NCI-H1105 treated with DMSO at 0.1 percent for 48 hours (cell line): ENCODE measurements at places on chromosomes 5 and 9.

GRCh38 chr9:124752967-124753366, 18.1 kb downstream of the NR6A1 start:
- no peak for DNase-seq

DNA sequence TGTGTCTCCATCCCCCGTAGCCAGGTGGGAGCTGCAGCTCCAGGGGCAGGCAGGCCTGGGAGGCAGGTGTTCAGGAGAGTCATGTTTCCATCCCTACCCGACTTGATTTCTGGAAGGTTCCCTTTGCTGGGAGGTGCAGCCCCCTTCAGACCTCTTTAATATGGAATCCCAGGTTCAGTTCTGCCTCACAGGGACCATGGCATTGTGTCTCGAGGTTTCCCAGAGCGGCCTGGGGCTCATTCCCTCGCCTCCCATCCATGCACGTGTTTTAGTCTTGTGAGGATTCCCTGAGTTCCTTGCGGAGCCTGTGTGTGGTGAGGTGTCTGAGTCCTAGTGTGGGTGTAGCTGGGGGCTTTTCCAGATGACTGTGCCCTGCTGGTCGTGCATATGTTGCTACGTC, 16.5 kb upstream of the AHRR start:
- DNase-seq, result no peak

GRCh38 chr5:73446631-73447529, 1.7 kb downstream of the FOXD1 start:
- DNase-seq, result peak; percentile 14

DNA sequence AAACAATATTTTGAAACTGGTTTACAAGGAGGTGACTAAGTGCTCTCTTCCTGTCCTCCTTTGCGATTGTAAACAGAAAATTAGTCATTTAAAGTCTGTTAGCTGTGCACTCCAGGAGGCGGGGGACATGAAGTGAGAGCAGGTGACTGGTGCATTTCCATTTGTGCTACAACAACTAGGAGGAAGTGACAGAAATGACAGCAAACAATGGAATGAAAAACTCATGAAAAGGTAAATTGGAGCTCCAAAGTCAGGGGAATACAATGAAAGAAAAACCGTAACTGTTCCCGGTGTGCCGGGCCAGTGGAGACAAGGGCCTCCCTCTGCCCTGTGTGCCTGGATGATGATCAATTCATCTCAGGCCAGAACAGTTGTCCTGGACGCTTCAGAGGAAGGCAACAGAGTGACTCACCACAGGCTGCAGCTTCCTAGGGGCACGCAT, 439.9 kb downstream of the GADD45G start:
- peak; percentile 86 for DNase-seq

GRCh38 chr5:122333564-122333963, 21.5 kb downstream of the SNCAIP start:
- DNase-seq, result no peak

- no peak for DNase-seq
Observed at GRCh38 chr5:22669345-22669744, 183.8 kb downstream of the CDH12 start.

DNA sequence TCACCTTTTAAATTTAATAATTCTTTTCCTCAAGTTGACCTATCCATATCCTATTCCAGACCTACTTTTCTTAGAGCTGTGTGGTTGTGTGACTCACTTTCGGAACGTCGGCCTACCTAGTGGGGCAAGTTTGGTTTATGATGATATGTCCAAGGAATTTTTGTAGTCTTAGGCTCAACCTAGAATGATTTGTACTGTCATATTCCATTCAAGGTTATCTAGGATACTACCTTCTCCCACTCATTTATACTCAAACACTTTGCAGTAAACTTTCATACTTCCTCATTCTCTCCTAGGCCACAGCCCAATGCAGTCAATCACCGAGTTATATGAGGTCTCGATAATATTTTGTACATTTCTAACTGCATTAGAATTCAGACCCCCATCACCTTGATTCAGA, 61.9 kb downstream of the PIK3R1 start:
- DNase-seq, result no peak

DNA sequence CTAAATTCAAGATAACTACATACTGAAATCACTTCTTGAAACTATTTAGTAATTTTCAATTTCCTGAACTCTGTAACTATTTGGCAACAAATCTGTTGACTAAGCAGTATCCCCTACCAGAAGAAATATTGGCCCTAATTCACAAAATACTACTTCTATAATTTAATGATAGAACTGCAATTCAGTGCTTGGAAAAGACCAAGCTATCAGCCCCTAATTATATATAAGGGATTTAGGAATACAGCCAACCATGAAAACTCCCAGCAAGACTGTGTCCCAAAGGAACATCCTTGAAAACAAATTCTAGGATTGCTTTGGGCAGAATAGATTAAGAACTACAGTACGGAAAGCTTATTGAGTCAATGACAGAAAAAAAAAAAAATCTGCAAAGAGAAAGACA, 169.2 kb downstream of the RAB3C start:
- no peak for DNase-seq

GRCh38 chr9:88018101-88018500, 43.8 kb upstream of the CDK20 start:
- no peak for DNase-seq

- DNase-seq, result no peak
Observed at GRCh38 chr9:82021198-82021597, 32.6 kb downstream of the SPATA31D1 start.

GRCh38 chr5:79802406-79802805, 112.8 kb downstream of the CMYA5 start:
- DNase-seq, result no peak

DNA sequence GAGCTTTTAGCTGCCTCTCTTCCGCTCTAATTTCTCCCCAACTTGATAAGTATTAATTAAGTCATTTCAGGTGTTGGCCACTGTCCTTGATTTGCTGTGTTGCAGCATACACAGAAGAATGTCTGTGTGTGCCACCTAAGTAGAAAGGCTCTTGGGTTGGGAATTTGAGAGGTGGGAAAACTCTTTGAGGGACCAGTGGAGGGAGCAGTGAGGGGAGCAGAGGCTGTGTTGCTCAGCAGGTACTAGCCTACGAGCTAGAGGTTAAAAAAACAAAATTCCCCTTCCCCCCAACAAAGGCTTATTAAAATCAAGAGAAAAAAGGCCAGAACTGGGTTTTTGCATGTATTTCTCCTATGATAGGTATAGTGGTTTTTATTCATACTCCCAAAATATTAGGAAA, 20.9 kb downstream of the RPS23 start:
- DNase-seq, result no peak

- no peak for DNase-seq
Observed at GRCh38 chr9:32954642-32955041, 46.8 kb downstream of the APTX start.

GRCh38 chr5:61363401-61364114, 31.5 kb downstream of the ZSWIM6 start:
- no peak for DNase-seq

GRCh38 chr9:86638109-86638508, 283.9 kb upstream of the TUT7 start:
- no peak for DNase-seq

- no peak for DNase-seq
Observed at GRCh38 chr5:147045290-147045689, 166.7 kb upstream of the PPP2R2B start.

DNA sequence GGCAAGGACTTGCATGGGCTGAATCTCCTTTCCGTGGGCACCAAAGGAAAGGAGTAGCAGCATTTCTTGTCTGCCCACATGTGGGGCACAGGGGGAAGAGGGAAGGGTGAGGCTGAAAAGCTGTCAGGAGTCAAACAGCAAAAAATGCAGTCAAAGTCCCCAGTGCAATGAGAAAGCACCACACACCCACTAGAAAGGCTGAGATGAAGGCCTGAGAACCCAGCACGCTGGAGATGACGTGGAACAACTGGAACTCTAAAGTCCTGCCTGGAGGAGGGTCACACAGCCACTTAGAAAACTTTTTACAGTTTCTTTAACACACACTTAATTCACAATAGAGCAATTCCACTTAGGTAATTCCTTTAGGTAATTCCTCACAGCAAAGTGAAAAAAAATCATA, 94.6 kb upstream of the IGFBPL1 start:
- no peak for DNase-seq

GRCh38 chr5:66324357-66324756, 180.3 kb downstream of the SREK1 start:
- peak; percentile 74 for DNase-seq

- peak; percentile 8 for DNase-seq
Observed at GRCh38 chr9:125679597-125680189, 27.3 kb downstream of the MAPKAP1 start.

GRCh38 chr5:119412279-119413227, 39.7 kb upstream of the HSD17B4 start:
- no peak for DNase-seq

DNA sequence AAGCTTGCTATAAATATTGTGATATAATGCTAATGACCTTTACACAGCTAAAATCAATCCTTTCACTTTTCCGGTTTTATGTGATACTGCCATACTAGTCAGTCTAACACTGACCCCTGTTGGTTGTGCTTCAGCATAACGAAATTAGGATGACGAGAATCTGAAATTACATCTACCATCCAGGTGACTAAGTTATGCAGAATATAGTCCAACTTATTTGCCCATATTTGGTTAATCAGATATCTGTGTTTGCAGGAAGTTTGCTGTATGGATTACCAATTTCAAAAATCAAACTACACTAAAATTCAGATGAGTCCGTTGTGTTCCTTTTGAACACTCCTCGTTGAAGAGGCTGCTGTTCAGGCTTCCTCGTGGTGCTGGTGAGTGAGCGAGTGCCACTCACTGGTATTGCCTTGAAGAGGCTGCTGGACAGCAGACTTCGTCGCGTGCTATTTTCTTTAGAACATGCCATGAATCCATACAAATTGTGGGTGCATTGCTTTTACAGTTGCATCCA, 32.5 kb downstream of the TENT4A start:
- peak; percentile 58 for DNase-seq

- DNase-seq, result no peak
Observed at GRCh38 chr5:50711280-50711679, 44.8 kb downstream of the PARP8 start.

- no peak for DNase-seq
Observed at GRCh38 chr9:109969573-109970237, 189.7 kb downstream of the PALM2AKAP2 start.

DNA sequence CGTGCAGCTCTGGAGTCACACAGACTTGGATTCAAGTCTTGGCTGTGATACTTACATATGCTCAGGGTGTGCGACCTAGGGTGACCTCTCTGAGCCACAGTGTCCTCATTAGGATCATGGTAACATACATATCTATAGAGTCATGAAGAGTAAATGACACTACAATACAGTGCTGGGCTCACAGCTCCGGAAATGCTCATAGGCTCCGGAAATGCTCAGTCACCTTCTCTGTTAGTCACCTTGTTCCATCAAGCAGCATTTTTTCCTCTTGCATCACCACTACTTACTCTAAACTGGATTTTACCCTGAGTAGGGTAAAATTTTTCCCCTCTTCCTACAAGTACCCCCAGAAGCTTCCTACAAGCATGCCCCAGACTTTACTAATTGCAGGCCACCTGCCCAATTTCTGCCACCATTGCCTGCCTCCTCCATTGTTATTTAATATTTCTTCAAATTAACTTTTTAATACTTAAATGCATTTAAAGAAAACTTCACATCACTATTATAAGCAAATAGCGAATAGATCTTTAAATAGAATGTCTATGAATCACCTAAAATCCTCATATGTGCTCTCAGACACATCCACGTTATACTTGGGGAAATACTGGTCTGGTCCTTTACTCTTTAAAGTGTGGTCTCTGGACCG, 147.6 kb upstream of the SPRY4 start:
- DNase-seq, result no peak

DNA sequence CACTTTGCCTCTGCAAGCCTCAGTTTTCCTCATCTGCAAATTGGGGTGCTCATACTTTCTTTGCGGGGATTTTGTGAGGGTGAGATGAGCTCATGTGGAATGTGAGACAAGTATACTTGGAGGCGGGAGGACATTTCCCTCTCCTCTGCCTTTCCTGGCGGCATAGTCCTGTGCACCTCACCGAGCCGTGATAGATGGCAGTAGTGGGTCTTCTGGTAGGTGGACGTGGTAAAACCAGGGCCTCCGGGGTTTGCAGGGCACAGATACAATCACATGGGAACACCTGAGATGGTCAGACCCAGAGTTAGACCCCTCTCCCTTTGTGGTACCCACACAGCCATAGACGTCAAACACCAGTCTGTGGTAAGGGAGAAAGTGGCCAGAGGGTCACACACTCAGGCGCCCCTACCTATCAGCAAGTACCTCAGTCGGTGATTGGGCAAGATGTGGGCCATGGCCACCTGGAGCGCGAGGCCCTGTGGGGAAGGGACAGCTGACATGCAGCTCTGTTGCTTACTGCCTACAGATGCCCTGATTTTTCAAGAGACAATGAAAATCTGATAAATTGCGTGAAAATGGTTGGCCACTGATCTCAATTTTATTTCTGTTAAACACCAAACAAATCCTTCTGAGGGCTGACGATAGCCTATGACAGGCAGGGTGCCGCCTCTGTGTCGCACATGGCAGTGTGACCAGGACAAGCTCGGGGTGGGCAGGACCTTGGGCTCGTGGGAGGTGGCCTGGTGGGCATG, 9.9 kb downstream of the ERGIC1 start:
- DNase-seq, result no peak

DNA sequence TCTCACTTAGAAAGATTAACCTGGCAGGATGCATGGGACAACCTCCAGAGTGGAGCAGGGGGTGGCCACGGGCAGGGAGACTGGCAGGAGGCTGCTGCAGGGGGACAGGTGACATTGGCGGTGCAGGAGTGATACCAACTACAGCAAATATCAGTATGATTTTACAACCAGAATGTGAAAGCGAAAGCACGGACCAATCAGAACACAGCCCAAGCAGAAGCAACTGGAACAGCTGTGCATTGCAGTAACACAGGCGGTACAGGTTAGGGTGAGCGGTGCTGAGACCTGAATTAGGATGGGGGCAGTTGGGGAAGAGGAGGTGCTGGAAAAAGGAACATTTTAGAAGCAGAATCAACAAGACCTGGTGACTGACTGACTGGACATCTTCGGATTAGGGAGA, 29.3 kb downstream of the POLR1E start:
- no peak for DNase-seq

- DNase-seq, result no peak
Observed at GRCh38 chr5:113357696-113358476, 76.9 kb downstream of the TSSK1B start.

- DNase-seq, result peak; percentile 89
Observed at GRCh38 chr9:33081128-33081851, 4.8 kb upstream of the SMU1 start.

GRCh38 chr5:71533615-71534014, 53.5 kb upstream of the MCCC2 start:
- DNase-seq, result no peak

DNA sequence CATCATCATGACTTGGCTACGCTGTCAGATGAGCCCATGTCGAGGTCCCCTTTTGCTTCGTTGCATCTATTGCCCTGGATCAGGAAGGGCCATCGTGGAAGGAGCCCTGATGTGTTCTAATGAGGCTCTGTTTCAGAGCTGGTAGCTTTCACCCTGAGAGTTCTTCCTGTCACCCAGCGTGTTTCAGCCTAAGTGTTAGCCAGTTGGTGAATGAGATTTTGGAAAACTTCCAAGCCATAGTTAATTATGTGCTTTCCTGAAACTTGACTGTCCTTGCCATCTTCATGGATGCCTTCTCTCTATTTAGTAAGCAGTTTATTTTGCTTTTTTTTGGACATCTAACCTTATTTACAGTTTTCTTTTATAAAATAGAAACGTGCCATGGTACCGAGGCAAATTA, 1695.4 kb upstream of the WWC1 start:
- DNase-seq, result peak; percentile 28

GRCh38 chr5:150585781-150586341, 54.6 kb upstream of the SYNPO start:
- no peak for DNase-seq
